Activated CD4-positive, CD25-positive, alpha-beta regulatory T cell (primary cell): ENCODE measurements at places on chromosomes 3 and 15.

DNA sequence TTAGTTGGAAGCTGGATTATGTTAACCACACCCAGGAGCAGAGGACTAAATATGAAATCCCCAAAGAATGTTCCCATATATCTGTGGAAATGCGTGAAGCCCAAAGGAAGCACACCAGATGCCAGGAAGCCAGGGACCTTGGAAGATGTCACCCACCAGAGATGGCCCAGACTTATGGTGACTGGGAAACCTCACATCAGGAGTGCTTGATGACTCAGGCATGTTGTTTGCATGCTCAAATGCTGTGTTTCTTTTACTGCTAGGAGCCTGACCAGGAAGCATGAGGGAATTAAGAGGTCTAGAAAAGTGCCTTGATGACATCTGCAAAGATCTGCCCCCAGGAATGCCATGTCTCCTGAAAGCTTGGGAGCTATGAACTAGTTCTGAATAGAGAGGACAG lies 109.0 kb upstream of the SLC2A2 start:
- no peak for DNase-seq

DNA sequence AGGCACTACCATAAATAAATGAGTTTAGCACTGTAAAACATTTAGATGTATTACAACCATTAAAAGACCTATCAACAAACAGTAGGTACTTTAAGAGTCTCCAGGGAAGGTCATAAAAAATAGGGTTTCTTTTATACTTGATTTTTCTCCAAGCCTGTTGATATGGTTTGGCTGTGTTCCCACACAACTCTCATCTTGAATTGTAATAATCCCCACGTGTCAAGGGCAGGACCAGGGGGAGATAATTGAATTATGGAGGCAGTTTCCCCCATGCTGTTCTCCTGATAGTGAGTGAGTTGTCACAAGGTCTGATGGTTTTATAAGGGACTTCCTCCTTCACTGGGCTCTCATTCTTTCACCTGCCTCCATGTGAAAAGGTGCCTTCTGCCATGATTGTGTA lies 468.9 kb upstream of the UBE2E2 start:
- no peak for DNase-seq

DNA sequence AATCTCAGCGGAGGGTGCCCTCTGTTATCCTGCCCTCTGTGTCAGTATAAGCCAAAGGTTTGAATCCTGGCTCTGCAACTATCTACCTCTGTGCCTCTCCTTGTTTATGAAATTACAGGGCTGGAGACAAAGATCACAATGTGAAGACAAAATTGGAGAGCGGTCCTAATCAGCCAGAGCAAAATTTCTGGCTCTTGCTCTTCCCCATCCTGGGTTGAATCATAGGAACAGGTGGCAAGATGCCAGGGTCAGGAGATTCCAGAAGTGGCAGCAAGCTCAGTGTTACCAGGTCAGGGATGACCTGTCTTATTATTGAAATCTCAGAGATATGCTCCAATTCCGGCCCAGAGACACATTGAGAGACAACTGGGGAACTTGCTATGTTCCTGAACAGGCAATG lies 2.3 kb upstream of the CCR2 start:
- DNase-seq: no peak

GRCh38 chr15:64066451-64066850 lies 20.2 kb upstream of the DAPK2 start:
- no peak for DNase-seq

- no peak for DNase-seq
Measured at GRCh38 chr3:104717828-104718196, 648.9 kb upstream of the ALCAM start.
